Hindlimb muscle (tissue), 1 donor: ENCODE measurements at places on chromosomes 16 and 17.

DNA sequence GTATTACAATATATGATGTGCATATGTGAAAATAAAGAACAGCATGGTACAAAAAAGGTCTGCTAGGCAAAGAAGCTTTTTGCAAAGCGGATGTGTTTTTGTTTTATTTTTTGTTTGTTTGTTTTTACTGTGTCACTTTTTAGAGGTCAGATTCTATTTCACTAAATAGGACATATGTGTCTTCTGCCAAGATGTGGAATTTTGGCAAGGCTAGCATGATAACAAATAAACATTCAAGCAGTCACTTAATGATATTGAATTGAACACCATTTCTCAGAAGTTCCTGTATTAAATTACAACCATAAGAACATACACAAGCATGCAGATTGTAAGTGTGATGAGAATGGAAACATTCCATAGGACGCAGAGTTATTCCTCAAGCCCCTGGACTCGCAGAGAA, 492.7 kb downstream of the WWOX start:
- DNase-seq, result no peak

DNA sequence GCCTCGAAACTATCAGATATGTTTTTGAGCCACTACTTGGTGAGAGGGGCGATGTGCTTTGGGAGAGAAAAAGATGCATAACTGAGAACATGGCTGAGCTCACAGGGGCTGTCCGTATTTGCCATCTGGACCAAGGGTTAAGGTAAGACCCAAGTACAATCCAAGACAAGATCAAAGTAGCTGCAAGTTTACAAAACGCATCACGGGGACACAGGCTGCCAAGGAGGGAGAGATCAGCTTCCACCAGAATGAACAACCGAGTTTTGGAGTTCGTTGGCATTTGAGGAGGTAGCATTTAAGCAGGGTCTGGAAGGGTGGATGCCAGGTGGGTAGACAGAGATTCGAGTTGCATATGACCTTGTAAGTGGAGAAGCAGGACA, 2.2 kb downstream of the PITPNC1 start:
- DNase-seq, result no peak

DNA sequence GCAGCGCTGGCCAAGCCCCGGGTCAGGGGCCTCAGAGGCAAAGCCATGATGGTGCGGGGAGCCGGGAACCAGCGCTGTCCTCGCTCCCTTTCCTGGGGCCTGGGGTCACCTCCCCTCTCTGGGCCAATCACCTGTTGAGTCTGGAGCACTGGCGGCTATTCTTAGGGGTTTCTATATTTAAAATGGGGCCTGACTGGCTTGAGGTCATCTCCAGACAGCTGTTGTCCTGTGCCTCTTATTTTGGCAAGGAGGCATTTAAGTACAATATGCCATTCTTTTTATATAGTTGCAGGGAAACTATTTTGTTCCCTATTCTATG, at the start of gene COX6A2:
TSS of gene COX6A2 (minus strand) at position 82 of the 319 bp plus-strand sequence. CDS start at position 47, 35 bp downstream.
- DNase-seq, result no peak

DNA sequence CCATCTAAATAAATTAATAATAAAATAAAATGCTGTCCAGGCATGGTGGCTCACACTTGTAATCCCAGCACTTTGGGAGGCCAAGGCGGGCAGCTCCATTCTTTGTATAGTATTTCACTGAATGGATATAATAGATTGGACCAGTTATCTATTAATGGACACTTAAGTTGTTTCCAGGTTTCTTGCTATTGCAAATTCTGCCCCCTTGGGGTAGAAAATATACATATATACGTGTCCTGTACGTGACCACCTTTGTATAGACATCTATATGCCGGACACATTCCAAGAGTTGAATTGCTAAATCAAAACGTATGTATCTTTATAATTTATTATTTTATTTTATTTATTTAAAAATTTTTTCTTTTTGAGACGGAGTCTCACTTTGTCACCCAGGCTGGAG, 3.9 kb upstream of the EXOC7 start:
- no peak for DNase-seq

- DNase-seq, result peak; percentile 89
These were observed at the start of gene KRABD2 for GRCh38 chr17:8376271-8377067. KRABD2 (minus strand) TSS chr17:8376704.

GRCh38 chr17:22703786-22704441, 1011.6 kb downstream of the KCNJ18 start:
- no peak for DNase-seq

DNA sequence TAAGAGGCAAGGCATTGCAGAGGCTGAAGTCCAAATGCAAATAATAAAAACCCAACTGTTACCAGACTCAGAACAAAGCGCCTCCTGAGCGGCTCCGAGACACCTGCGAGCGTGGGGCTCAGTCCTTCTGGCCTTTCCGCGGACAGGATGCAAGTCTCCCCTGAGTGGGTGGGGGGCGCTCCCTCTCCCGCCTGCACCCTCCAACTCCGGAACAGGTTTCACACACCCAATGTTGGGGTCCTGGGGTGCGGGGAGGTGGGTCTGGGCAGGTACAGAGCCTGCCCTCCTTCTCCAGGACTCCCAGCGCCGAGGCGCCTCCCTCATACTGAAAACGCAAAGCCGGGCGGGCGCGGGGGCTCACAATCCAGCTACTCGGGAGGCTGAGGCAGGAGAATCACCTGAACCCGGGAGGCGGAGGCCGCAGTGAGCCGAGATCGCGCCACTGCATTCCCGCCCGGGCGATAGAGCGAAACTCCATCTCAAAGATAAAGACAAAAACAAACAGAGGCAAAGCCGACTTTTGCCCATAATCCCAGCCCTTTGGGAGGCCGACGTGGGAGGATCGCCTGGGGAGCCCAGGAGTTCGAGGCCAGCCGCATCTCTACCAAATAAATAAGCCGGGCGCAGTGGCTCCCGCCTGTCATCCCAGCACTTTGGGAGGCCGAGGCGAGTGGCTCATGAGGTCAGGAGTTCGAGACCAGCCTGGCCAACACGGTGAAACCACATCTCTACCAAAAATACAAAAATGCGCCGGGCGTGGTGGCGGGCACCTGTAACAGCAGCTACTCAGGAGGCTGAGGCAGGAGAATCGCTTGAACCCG, 893 bp downstream of the GINS2 start:
- no peak for DNase-seq

GRCh38 chr16:50114357-50115129, 38.6 kb upstream of the TENT4B start:
- DNase-seq, result no peak

GRCh38 chr16:57893559-57894389, 77.2 kb downstream of the CNGB1 start:
- no peak for DNase-seq

- no peak for DNase-seq
These were observed 2.3 kb upstream of the SLC16A11 start for GRCh38 chr17:7046127-7046724.

GRCh38 chr16:66127459-66128370, 238.8 kb upstream of the CDH5 start:
- no peak for DNase-seq

DNA sequence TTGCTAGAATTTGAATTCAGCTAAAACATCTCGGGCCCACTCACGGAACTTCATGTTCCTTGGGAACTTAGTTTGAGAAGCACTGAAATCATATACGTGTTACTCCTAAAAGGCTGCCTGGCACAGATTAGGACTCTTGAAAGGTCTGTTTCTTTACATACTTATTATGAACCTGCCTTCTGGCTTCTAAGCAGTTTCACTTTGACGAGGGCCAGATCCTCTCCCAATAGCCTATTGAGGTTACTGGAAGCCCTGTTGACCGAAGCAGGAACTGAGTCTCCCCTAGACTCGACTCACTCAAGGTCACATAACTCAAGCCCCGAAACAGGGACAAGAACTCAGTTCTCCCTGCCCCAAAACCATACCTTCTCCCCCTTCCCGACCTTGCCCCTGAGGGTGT, 121.9 kb upstream of the PLCG2 start:
- no peak for DNase-seq

GRCh38 chr17:2855063-2855600, 58.9 kb downstream of the RAP1GAP2 start:
- DNase-seq, result no peak

DNA sequence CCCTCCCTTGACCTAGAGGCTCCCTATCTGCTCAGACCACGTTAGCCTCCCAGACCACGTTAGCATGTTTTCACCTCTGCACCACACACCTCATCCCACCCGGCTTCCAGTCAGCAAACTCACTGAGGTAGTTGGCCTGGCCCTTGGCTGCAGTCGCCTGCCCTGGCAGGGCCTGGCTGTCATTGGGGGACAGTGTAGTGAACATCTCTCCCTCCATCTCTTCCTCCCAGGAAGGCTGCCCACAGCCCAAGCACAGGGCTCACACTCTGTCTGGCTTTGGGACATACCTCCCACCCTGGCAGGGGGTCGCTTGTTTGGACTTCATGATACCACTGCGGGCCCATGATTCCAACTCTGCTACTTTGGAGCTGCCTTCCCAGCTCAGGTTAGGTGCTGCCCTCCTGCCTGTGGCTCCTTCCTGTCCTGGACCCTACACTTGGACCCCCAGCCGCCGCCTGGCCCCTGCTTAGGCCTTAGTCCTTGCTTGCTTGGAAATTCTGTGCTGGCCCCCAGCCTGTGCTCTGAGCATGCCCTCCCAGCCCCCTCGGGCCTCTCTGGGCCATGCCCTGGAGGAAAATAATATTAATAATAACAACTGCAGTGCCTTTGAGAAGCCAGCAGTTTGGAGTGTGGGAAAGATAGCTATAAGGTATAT, 167.7 kb downstream of the COPRS start:
- no peak for DNase-seq

DNA sequence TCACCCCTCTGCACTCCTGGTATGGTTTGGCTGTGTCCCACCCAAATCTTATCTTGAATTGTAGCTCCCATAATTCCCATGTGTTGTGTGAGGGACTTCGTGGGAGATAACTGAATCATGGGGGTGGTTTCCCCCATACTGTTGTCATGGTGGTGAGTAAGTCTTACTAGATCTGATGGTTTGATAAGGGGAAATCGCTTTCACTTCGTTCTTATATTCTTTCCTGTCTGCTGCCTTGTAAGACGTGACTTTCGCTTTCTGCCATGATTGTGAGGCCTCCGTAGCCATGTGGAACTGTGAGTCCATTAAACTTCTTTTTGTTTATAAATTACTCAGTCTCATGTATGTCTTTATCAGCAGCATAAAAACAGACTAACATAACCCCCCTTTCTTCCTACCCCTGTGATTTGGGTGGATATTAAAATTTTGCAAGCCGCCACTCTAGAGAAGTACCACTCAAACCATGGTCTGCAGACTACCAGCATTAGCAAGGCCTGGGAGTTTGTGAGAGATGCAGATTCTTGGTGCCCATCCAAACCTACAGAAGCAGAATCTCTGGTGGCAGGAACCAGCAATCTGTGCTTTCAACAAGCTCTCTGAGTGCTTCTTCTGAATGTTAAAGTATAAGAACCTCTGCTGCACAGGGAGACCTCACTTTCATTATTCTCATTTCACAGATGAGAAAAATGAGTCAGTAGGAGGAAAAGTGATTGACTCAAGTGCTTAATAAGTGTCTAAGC, 999.5 kb upstream of the EEF2KMT start:
- no peak for DNase-seq

DNA sequence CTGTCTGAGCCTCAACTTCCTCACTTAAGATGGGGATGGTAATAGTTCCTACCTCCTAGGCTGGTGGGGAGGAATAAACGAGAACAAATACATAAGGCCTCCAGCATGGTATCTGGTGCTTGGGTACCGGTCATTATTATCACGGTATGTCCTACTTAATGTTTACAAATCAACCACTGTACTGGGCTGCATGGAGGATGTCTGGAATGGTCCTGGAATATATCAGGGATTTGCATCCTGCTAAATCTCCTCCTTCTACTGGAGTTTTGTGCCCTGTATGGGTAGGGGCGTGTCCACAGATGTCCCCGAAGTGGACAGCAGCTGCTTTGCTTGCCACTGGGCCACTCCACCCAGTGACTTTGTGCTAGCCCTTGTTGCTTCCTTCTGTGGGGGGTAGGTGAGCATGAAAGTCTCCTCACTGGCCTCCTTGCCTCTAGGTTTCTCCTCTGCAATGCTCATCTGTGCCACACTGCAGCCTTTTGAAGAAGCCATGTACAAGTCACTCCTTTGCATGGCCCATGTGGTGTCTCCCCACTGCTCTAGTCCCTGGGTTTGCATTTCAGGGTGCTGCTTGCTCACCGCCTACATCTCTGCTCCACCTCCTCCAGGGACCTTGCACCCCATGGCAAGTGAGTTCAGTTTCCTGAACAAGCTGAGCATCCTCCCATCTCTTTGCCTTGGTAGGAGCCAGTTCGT, 2.2 kb upstream of the CMIP start:
- DNase-seq, result no peak

- DNase-seq, result no peak
These were observed 18.5 kb downstream of the NMRAL1 start for GRCh38 chr16:4455951-4456350.

GRCh38 chr16:57624806-57625500, 3.5 kb upstream of the ADGRG1 start:
- DNase-seq, result no peak

GRCh38 chr17:36601303-36602029, at the start of gene MRM1:
MRM1 (plus strand) TSS chr17:36601583; CDS start chr17:36601811, 228 bp downstream.
- DNase-seq, result peak; percentile 91

DNA sequence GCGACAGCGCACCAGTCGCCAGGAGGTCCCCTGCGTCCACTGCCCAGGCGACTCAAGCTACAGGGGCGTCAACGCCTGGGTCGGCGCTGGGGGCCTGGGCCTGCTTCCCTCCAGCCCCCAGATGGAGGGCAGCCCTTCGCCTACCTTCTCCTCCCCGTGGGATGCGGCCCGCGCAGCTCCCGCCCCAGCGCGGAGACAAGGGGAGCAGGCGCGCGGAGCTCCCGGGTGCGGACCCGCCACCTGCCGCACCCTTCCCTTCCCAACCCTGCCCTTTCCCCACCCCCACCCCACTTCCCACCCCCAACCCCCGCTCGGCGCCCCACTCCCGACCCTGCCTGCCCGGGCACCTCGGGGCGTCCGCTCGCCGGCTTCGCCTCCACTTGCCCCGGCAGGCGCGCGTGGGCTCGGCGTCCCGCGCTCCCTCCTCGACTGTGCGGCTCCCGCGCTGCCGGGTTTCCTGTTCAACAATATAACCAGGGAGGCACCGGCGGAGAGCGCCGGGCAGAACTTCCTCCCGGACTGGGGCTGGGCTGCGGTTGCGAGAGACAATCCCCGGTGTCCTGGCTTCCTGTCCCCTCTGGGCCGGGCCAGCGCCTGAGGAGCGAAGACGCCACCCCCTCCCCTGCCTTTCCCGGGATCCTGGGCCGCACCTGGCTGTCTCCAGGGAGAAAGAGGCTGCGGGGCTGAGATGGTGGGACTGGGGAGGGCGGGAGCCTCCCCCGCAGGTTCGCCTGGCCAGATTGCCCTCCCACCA, at the start of gene ARHGAP27:
TSS of gene ARHGAP27 (minus strand) at position 466 of the 754 bp plus-strand sequence. CDS start 2,591 bp downstream, outside the sequence.
- no peak for DNase-seq

DNA sequence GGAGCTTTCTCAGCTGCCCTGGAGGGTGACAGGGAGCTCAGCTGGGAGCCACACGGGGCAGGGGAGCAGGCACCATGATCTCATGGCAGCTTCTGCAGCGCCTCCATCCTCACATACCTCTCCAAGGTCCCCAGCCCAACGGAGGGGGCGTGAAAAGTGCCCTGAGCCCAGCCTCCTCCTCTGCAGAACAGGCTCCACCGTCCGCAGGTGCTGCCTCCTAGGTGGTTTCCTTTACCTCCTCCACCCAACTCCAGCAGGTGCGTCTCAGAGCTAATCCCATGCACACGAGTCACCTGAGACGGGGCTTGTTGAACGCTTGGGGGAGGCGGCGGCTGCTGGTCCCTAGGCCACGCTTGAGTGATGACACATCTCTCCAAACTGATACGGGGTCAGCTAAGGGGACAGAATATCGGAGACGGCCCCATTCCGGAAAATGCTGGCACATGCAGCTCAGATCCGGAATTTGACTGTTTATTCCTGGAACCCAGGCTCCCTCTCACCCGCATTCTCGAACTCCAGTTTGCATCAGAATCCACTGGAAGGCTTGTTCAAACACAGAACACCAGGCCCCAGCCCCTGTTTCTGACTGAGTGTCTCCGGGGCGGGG, 387 bp upstream of the SLC38A8 start:
- DNase-seq, result no peak
